ENCODE measurements at places on chromosomes 16 and 17. TPM values are rescaled to one million over a fixed set of nuclear protein-coding genes. Genes with fewer than 3 reads are reported as not detected.

RBBP6 gene
- 71.6 TPM for total RNA-seq

GRCh38 chr16:66856184-66856730, 12.0 kb downstream of the CA7 start:
- H3K36me3 ChIP-seq, result no peaks in the 10 kb centered on the region
- no peak overlapping the region for H3K4me3 ChIP-seq
- H3K27ac ChIP-seq, result no peak overlapping the region
- H3K27me3 ChIP-seq, result no peaks in the 10 kb centered on the region
- H3K4me1 ChIP-seq, result no peaks in the 10 kb centered on the region

DHODH gene
- 26.8 TPM for total RNA-seq

- no peak for DNase-seq
- no peaks in the 10 kb centered on the region for H3K27me3 ChIP-seq
- peaks cover 22% of the 10 kb centered on the region for H3K36me3 ChIP-seq
- no peak overlapping the region for H3K4me3 ChIP-seq
- H3K4me1 ChIP-seq, result peaks cover 13% of the 10 kb centered on the region
Observed at GRCh38 chr17:58993311-58993710, 113.4 kb downstream of the TRIM37 start.

DNA sequence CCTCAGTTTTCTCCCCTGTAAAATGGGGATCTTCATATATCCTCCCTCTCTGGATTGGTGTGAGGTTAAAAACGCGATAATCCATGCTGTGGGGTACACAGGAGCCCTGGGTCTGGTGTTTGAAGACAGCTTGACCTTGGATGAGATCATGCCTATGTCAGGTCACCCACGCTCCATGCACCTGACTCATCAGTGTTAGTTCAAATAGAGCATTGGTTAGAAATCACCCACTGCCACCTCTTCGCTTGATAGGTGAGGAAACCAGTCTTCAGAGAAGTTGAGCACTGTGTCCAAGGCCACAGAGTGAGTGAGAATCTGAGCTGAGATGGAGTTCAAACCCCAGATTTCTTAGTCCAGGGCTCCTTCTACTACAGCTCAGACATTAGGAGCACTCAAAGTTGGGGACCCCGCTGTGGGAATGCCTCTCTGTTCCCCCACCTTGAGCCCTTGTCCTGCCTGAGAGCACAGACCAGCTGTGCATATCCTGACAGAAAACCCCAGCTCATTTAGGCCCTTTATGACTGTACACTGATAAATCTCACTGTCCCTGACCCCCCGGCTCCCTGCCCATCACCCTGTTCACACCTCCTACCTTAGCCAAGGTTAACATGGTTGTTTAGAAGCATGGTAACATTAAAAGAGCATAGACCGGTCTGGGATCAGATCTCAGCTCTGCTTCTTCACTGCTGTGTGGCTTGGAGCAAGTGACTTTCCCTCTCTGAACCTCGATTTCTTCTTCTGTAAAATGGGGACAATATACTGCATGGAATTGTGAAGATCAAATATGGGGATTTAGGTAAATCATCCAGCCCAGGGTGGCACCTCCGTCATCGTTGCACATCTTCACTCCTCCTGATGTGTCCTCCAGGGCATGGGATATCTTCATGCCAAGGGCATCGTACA, 22.4 kb upstream of the LGALS9 start:
- DNase-seq, result peak; percentile 47
- no peak overlapping the region for H3K4me3 ChIP-seq
- H3K27ac ChIP-seq, result no peak overlapping the region
- peaks cover 49% of the 10 kb centered on the region for H3K36me3 ChIP-seq

CCL18 gene
- not detected for total RNA-seq

- DNase-seq, result peak; percentile 87
- H3K4me1 ChIP-seq, result peaks cover 60% of the 10 kb centered on the region
- peak overlapping the region; percentile 89 for H3K27ac ChIP-seq
- peak overlapping the region; percentile 66 for H3K4me3 ChIP-seq
- peaks cover 8% of the 10 kb centered on the region for H3K36me3 ChIP-seq
Observed at GRCh38 chr17:40516581-40517285, 15.3 kb upstream of the TNS4 start.

- no peak overlapping the region for H3K27ac ChIP-seq
- H3K27me3 ChIP-seq, result no peaks in the 10 kb centered on the region
- H3K4me1 ChIP-seq, result no peaks in the 10 kb centered on the region
Observed at GRCh38 chr17:61361084-61361483, 38.6 kb upstream of the TBX2 start.

DNA sequence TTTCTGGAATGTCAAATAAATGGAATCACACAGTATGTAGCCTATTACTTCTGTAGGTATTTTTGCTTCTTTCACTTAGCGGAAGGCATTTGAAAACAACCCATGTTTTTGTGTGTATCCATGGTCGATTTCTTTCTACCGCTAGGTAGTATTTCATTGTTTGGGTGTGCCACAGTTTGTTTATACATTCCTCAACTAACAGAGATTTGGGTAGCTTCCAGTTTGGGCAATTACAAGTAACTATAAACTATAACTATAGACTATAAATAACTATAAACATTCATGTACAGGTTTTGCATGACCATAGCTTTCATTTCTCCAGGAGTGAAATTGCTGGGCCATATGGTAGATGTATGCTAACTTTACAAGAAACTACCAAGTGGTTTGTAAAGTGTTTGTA, 40.1 kb downstream of the LYRM9 start:
- H3K4me3 ChIP-seq, result no peak overlapping the region
- H3K36me3 ChIP-seq, result no peaks in the 10 kb centered on the region
- no peak overlapping the region for H3K27ac ChIP-seq

DNA sequence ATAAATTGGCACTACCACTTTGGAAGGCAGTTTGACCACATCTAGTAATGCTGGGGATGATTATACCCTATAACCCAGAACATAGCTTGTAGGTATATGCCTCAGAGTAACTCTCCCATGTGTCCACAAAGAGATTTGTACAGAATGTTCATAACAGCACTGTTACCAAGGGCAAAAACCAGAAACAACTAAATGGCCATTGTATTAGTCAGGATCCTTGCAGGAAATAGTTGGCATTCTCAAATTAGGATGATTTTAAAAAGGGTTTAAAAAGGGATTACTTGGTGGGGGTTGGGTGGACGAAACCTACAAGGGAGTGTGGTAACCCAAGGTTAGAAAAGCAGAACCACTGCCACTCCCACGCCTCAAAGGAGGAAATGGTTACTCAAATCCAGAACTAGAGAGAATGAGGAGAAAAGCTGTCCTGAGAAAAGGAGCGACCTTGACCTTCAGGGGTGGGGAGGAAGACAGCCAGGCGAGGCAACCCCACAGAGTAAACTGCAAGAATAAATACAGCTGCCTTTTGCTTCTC, 2.1 kb downstream of the CPPED1 start:
- no peaks in the 10 kb centered on the region for H3K27me3 ChIP-seq
- DNase-seq, result peak; percentile 60
- peak overlapping the region; percentile 94 for H3K4me3 ChIP-seq

NLRC3 gene
- 17.9 TPM for total RNA-seq

- peak overlapping the region; percentile 79 for H3K27ac ChIP-seq
- H3K27me3 ChIP-seq, result peaks cover 69% of the 10 kb centered on the region
- peaks cover 40% of the 10 kb centered on the region for H3K4me1 ChIP-seq
- peak; percentile 77 for DNase-seq
Observed at GRCh38 chr16:3188925-3189825, 1.2 kb downstream of the OR1F1 start.

PIK3R5 gene
- 50.4 TPM for total RNA-seq

KLHL10 gene
- total RNA-seq, result not detected

- peaks cover 30% of the 10 kb centered on the region for H3K36me3 ChIP-seq
- H3K4me1 ChIP-seq, result peaks cover 56% of the 10 kb centered on the region
- H3K4me3 ChIP-seq, result peak overlapping the region; percentile 57
- peak; percentile 87 for DNase-seq
Observed at GRCh38 chr17:16419074-16419928, 3.9 kb downstream of the TRPV2 start.

GRCh38 chr16:35352431-35352830, 1893.0 kb downstream of the TP53TG3F start:
- no peak overlapping the region for H3K27ac ChIP-seq
- no peaks in the 10 kb centered on the region for H3K36me3 ChIP-seq
- no peak for DNase-seq

GRCh38 chr16:87809150-87809902, 43.5 kb upstream of the KLHDC4 start:
- DNase-seq, result peak; percentile 58
- H3K4me1 ChIP-seq, result peaks cover 32% of the 10 kb centered on the region
- H3K36me3 ChIP-seq, result no peaks in the 10 kb centered on the region
- H3K27me3 ChIP-seq, result no peaks in the 10 kb centered on the region

DNA sequence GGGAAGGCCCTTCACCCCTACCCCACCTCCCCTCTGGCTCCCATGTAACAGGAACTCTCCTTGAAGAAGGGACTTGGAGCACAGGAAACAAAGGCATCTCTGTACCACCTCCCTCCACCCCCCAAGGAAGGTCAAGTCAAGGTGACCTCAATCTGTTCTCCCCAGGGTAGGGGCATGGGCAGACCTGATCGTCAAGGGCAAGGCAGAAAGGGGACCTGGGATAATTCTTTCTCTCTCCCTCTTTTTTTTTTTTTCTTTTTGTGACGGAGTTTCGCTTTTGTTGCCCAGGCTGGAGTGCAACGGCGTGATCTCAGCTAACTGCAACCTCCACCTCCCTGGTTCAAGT, 4.3 kb upstream of the STAT5A start:
- peaks cover 43% of the 10 kb centered on the region for H3K4me1 ChIP-seq
- no peak overlapping the region for H3K4me3 ChIP-seq
- H3K27me3 ChIP-seq, result no peaks in the 10 kb centered on the region
- peak overlapping the region; percentile 69 for H3K27ac ChIP-seq
- no peak for DNase-seq
- H3K36me3 ChIP-seq, result peaks cover 16% of the 10 kb centered on the region

GRCh38 chr17:18967916-18968315, 16.0 kb downstream of the SLC5A10 start:
- peaks cover 12% of the 10 kb centered on the region for H3K4me1 ChIP-seq
- H3K27ac ChIP-seq, result no peak overlapping the region
- H3K4me3 ChIP-seq, result no peak overlapping the region
- no peaks in the 10 kb centered on the region for H3K36me3 ChIP-seq

GRCh38 chr16:85862476-85863383, 36.2 kb upstream of the IRF8 start:
- peaks cover 2% of the 10 kb centered on the region for H3K27me3 ChIP-seq
- no peak overlapping the region for H3K4me3 ChIP-seq
- DNase-seq, result no peak
- no peaks in the 10 kb centered on the region for H3K36me3 ChIP-seq

DNA sequence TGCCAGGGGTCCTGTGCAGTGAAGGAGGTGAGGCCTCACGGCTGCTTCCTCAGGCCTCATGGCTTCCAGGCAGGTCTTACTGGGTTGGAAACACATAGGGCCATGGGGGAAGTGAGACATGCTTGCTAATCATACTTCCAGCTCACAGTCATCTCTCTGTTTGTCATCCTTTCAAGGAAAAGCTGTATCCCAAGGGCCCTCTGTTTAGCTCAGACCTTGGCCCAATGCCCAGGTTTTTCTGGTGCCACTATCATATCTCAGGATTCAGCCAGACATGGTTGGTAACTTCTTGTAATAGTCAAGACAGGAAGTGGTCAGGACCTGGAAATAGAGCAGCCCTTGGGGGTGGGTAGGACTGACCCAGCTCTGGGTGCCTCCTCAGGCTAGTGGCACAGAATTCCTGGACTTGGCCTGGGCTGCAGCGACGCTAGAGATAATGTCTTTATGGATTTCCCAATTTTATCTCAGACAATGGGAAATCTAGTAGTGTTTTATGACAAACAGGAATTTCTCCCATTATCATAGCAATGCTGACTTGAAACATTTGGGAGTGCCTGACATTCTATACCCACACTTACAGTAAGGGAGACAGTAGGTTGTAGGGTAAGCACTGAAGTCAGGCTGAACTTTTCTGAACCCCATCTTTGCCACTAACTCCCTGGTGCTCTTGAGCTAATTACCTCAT, 13.5 kb upstream of the ITGB3 start:
- H3K27me3 ChIP-seq, result peaks cover 4% of the 10 kb centered on the region
- H3K4me3 ChIP-seq, result no peak overlapping the region
- H3K4me1 ChIP-seq, result no peaks in the 10 kb centered on the region
- H3K36me3 ChIP-seq, result no peaks in the 10 kb centered on the region
- no peak overlapping the region for H3K27ac ChIP-seq

All from activated CD8-positive, alpha-beta T cell treated with anti-CD3 and anti-CD28 coated beads for 36 hours (primary cell).